ENCODE measurements at places on chromosomes 16 and 17.

- no peak for DNase-seq
Measured at GRCh38 chr16:50844840-50845239, 103.0 kb downstream of the CYLD start.

DNA sequence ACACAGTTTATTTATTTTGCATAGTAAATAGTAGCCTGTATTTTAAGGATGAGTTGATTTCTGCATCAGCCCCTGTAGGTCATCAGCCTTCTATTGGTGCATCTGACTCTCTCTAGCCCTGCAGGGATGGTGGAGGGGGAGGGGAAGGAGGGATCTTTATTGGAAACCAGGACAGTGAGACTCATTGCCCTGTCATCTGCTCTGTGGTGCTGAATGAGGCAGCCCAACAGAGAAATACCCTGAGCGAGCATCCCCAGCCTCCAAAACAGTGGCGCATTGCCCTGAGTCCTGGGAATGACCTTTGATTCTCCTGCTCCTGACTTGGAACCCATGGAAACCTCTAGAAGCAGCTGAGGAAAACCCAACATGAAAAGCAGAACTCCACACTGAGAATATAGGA, 45.5 kb upstream of the STH start:
- DNase-seq, result no peak

- DNase-seq, result no peak
Measured at GRCh38 chr16:8380311-8380710, 210.0 kb downstream of the TMEM114 start.

DNA sequence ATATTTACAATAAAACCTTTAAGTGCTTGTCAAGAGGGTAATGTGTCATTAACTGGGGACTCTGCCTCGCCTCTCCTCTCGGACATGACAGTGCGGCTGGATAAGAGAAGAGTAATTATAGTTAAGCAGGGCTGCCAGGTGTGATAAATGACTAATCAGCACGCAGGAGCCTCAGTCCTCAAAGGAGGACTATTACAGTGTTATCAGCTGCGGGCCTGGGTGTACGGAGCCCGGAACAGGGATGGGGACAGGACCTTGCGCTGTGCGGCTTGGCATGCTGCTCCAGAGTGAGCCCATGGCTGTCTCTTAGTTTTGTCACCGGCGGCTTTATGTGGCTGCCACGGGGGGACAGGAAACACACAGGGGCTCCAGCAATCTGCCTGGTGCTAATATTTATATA, 607.2 kb downstream of the MAF start:
- no peak for DNase-seq

- DNase-seq, result no peak
Measured at GRCh38 chr17:62827746-62828485, 19.8 kb upstream of the MARCHF10 start.
